ENCODE measurements at places on chromosomes 1 and 21.

DNA sequence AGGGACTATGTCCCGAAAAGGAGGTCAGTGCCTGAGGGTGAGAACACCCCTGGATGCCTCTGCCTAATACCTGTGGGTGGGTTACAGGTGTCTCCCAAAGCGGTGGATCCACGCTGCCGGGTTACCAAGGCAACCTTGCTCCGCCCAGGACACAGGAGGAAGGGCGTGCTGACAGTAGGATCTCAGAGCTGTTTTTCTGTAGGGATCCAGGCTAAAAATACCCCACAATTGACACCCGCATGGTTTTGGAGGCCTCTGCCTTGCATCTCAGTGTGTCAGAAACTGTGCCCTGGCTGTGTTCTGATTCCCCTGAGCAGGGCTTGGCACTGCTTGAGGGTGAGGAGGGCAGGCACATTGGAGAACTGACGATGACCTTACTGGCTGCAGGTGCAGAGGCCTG, 118.0 kb downstream of the IER5 start:
- DNase-seq: no peak

DNA sequence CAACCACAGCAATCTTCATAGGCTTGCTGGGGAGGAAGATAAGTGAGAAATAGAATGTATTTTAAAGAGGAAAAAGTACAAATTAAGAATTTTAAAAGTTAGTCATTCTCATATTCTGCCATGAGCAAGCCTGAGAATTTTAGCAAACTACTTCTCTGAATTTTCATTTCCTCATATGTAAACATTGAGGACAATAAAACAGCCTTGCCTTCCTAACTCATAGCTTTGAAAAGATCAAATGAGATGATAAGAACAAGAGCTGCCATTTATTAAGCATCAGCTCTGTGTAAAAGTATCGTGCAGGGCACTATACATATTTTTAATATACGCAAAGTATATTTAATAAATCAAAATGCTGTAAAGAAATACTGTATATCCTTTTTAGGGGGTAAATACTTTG, 286.0 kb downstream of the NFIA start:
- no peak for DNase-seq

GRCh38 chr1:180353945-180354344, 123.9 kb downstream of the LHX4 start:
- no peak for DNase-seq

DNA sequence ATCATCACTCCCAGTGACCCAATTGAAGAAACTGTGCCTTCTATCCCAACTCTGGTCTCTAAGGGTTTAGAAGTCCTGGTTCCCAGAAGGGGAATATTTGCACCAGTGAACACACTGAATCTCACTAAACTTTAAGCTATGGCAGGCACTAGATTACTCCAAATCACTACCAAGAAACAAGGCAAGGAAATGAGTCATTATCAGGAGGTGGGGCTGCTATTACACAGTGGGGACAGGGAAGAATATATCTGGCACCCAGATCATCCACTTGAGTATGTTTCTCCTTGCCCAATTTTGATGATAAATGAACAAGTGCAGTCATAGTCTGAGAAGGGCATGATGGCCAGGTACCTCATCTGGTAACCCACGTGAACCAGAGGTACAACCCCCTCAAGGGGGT, 7.0 kb downstream of the MRPL9 start:
- no peak for DNase-seq

DNA sequence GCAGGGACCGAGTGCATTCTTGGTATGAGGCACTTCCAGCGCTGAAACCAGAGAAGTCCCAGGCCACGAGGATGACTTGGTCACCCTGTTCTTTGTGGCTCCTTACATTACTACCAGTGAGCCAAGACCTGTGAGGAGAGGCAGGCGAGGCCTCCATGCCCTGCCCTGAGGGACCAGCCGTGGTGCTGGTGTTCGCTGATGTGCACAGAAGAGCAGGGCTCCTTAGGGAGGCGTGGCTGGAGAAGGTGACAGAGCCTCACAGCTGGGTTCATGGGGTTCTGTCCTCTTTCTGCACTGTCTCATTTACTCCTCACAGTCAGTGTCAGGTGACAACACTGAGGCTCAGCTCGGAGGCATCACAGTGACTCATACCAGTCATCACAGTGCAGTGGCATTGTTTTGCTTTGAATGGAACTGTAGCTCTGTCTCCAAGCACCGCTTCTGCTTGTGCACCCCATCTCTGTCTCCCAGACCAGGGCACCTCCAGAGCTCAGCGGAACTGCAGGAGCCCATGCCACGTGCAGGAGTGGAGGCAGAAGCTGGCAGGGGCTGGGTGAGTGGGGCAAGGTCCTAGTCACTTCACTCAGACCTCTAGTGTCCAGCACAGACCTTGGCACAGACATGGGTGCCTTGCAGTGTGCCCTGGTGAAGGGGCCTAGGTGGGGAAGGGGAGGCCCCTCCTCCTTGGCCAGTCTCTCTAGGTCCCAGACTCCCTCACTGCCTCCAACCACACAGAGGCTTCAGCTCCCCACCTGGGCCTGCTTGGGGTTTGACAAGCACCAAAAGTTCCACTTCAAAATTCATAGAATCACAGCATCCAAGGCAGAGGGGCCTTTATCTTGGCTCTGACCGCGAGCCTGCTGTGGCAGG, 310.9 kb downstream of the MATN1 start:
- DNase-seq: no peak

DNA sequence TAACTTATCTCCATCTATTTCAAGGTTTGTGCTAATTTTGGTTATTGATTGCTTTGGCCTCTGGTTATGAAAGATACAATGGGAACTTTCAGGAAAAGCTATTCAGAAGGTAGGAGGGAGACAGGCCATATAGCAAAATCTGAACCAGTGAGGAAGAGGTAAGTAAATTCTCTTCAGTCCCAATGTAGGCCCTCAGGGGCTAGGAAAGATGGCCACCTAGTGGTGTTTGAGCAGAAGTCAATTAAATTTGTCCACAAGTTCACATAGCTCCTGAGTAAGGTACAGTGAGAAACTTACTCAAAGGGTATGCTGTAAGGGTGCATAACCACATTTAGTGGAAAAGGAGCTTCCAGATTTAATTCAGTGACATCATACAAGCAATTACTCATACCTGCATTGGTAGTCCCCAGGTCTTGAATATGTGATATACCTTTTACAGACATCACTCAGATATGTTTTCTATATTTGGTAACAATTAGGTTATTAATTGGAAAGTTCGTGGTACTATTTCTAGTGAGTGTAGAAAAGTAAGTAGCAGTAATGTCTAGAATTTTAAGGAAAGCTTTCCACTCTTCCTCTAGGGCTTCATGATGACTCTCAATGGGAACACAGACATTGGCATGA, 21.4 kb upstream of the FMO1 start:
- DNase-seq: peak; percentile 69

- DNase-seq: no peak
Observed at GRCh38 chr1:25134801-25135461, 97.4 kb downstream of the SYF2 start.

- no peak for DNase-seq
Observed at GRCh38 chr21:44052071-44052829, 40.1 kb downstream of the TRAPPC10 start.

DNA sequence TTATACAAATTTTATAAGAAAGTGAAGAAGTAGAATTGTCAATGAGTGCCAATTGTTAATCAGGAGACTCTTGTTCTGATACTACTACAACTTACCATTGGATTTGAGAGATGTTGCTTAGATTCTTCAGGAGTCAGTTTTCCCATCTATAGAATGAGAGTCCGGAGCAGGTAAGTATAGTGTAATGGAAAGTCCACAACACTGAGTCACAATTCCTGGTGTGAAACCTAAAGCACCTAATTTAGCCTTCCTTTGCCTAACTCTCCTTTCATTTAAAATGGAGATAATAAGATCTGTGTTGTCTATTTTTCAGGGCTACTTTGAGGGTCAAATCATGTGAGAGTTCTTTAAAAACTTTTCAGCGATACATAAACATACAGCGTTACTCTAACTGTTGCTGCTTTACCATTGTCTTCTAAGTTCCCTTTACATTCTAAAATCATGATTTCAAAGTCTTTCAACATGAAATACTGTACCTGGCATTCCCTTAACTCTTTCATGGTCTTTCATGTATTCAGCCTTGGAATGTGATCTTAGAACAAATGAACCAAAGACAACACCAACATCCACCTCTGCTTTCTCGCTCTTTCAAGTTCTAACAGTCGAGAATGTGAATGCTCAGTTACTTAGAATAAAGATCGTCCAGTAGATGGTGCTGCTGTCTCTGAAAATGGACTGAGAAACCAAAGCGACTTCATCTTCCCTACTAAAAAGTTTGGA, 90.9 kb downstream of the SLC30A10 start:
- peak; percentile 69 for DNase-seq

GRCh38 chr1:110967256-110967655, 3.5 kb upstream of the LRIF1 start:
- DNase-seq: no peak

- DNase-seq: peak; percentile 66
Observed at GRCh38 chr21:30340714-30341573, 3.5 kb upstream of the KRTAP27-1 start.

DNA sequence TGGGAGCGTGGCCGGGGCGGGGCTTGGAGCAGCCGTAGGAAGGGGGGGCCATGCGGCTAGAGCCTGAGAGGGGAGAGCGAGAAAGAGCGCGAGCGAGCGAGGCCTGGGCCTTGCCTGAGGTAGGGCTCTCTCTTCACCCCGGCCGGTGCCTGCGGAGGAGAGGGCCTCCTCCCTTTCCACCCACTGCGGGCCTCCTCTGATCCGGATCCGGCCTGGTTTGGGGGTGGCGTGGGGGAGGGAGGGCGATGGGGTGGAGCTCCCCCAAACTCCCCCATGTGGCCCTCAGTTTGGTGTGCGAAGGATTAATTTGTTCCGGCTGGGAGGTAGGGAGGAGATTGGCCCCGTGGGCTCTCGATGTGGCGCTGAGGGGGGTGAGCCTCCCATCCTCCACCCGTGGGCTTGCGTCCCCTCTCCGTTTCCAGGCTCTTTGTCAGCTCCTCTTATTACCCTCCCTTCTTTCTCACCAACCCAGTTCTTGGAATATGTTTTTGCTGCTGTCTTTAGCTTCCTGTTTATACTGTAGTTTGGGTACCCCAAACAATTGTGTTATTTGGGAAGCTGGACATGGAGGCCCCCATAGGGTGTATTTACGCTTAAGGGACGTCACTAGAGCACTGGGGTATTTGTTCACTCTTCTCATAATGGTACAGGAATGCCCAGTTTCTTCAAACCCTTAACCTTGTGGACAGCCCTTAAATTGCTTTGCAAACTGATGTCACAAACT, 685 bp downstream of the UBAP2L start:
- no peak for DNase-seq

DNA sequence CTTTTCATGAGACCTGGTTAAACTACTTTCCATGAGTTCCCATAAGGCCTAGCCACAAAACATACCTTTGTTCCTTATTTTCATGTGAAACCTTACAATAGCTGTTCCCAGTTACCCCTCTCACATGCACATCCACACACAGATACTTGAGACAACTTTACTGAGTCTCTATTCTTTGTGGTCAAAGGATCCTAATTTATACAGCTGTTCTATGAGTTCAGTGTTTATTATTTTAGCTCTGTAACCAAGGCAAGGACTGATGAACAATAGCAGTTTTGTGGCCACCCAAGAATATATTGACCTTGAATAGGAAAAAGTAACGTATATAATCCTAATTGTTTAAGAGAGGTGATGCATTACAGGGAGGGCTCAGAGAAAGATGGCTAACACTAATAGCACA, 160.5 kb upstream of the CACYBP start:
- DNase-seq: peak; percentile 30

GRCh38 chr1:87148661-87149060, 180.0 kb upstream of the LMO4 start:
- DNase-seq: no peak

DNA sequence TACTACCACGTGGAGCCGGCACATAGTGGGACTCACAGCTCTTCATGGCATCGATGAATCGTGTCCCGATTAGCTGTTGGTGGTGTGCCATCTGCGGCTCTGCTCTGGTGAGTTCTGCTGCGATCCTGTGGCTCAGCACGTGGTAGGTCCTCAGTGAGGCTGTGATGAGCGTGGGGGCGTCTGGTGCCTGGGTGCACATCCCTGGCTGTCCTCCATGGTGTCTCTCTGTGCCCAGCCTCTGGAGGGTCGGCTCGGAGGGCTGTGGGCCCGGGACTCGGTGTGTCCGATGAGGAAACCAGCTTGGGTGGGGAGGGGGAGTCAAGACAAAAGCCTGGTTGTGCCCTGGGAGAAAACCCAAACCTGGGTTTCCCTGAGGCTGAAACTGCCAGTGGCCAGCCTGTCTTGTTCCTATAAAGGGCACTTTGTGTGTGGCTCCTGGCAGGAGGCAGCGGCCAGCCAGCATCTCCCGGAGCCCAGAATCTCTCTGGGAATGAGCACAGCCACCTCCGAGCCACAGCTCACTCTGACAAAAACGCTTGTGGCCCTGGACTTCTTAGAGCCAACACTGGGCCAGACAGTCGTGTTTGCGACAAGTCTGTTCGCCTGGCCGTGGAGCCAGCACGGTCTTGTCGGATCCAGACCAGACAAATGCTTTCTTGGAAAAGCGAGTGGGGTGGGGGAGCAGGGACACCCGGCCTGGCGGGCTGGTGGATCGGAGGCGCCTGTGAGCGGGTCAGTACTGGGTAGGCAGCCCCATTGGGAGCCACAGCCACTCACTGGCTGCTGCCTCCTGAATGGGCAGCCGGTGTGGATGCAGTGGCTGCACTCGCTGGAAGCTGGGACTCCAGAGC, 31.8 kb downstream of the SPSB1 start:
- peak; percentile 96 for DNase-seq

DNA sequence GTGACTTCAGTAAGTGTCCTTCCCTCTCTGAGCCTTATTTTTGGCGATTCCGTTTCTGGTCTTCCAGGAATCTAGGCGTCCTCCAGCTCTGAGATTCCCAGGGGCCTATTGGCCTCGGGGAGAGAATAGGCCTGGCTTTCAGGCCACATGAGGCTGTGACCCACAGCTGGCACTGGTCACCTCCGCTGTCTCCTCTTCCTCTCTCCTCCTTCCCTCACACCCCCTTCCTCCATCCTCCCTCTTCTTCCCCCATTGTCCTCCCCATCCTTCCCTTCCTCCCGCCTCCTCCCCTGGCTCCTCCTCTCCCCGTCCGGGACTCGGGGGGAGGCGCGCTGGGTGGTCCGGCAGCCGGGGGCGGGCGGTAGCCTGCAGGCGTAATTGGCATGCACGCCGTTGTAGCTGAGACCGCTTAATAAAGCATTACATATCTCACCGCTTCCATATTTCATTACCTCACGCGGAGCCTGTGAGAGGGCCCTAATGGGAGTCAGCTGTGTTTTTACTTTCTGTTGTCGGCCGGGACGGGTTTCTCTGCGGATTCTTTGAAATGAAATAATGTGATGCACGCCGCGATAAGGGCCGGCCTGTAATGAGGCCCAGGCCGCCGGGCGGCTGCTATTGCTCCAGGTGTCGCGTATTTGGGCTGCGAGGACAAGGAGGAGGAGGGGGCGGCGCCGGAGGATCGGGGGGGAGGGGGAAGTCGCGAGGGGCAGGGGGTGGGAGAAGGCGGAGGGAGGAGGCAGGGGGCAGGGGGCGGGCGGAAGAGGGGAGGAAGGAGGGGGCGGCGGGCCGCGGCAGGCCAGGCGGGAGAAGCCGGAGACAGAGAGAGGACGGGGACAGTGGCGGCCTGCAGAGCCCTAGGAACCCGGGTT, 95.3 kb downstream of the FOXD2 start:
- peak; percentile 28 for DNase-seq

GRCh38 chr1:150567341-150567716, 12.1 kb downstream of the MCL1 start:
- DNase-seq: no peak

GRCh38 chr1:198056255-198056654, 100.5 kb upstream of the NEK7 start:
- no peak for DNase-seq

Measured in COLO829 (cell line).